ENCODE measurements at places on chromosomes 1 and 21. TPM values are rescaled to one million over a fixed set of nuclear protein-coding genes. Genes with fewer than 3 reads are reported as not detected.

DNA sequence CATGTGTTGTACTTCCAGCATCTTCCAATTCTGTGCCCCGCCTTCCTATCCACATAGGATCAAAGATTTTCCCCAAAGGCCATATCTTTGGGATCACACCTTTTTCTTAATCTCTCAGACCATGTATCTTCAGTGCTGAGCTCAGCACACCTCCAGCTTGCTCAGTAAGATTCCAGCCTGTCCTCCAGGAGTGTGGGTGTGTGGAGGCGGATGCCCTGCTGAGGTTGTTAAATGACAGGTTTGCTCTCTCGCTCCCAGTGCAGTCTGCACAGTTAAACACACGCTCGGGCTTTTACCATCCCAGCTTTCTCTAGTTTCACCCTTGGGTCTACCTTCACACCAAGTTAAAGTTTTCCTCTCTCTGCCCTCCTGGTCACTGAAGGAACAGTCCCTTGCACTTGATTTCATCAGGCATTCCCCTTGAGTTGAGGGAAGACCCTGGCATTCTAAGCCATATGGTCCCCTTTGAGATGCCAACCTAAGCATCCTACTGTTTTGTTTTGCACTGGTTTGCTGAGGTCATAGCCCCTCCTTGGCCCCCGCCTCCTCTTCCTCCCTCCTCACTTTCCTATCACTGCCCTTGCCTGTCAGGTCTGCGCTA, 13.7 kb downstream of the MYOG start:
- H3K4me3 ChIP-seq, result no peak overlapping the region
- no peak overlapping the region for H3K27ac ChIP-seq
- H3K27me3 ChIP-seq, result peaks cover 2% of the 10 kb centered on the region
- no peak for DNase-seq

DNA sequence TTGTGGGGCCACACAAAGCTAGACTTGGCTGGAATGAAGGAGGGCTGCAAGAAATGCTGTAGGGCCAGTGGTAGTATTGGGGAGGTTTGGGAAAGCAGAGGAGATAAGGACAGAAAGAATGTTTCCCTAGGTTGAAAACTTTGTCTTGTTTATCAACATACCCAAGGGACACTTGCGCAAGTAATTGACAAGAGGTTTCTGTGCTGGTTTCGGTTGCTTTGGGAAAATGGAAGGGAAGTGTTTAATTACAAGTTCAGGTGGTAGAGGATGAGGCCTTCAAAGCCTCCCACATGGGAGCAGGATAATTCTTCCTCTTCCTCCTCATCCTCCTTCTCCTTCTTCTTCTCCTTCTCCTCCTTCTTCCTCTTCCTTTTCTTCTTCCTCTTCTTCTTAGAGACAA, 182.1 kb upstream of the LMO4 start:
- H3K4me1 ChIP-seq, result peaks cover 8% of the 10 kb centered on the region
- peaks cover 3% of the 10 kb centered on the region for H3K27me3 ChIP-seq
- no peak overlapping the region for H3K4me3 ChIP-seq

DNA sequence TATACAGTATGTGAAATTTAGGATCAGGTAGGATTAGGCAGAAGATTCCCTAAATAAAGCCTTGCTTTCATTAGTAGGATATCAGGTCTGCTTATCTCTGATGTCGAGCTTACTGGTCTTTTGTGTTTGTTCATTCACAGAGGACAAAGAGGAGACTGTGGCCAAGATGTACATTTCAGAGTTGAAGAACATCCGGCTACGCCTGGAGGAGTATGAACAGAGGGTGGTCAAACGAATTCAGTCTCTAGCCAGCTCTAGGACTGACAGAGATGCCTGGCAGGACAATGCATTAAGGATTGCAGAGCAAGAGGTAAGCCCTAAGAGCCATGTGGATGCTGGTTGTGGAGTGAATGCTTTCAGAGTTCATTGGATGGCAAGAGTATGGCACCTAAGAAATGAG, 106.2 kb downstream of the MACF1 start:
- H3K27ac ChIP-seq, result no peak overlapping the region
- no peaks in the 10 kb centered on the region for H3K4me1 ChIP-seq
- H3K36me3 ChIP-seq, result peaks cover 75% of the 10 kb centered on the region
- no peaks in the 10 kb centered on the region for H3K27me3 ChIP-seq
- H3K4me3 ChIP-seq, result no peak overlapping the region

DNA sequence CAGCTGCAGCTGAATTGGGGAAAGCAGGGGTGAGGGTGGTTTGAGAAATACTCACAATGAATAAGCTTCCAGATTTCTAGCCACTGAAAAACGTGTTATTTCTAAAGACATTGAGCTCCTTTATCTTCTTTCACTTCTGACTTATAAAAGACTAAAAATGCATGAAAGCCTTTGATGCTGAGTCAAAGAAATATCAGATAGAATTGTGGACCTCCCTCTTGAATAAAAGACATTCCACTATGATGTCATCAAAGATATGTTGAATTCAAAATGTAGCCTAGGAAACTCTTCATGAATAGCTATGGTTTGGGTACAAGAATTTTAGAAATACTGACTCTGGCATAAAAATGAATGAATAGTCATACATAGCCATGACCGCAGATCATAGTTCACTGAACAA, 44.7 kb upstream of the COL24A1 start:
- H3K4me1 ChIP-seq, result no peaks in the 10 kb centered on the region
- H3K27me3 ChIP-seq, result no peaks in the 10 kb centered on the region
- H3K36me3 ChIP-seq, result no peaks in the 10 kb centered on the region
- no peak for DNase-seq
- no peak overlapping the region for H3K27ac ChIP-seq

DNA sequence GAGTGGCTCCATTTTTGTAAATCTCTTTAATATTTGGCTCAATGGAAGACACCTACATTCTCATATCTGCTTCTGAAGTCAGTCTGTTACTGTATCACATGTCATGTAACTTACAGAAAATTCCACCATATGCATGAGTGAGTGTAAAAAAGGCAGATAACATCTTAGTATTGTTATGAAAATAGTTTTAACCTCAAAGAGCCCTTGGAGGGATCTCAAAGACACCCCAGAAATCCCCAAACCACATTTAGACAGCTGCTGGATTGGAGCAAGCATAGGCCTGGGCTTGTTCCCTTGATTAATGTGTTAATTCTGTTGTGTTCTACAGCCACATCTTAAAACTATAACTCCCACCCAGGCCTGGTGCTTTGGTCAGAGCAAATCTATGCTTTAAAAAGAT, 16.9 kb downstream of the MACO1 start:
- no peaks in the 10 kb centered on the region for H3K27me3 ChIP-seq
- DNase-seq, result no peak
- no peak overlapping the region for H3K27ac ChIP-seq
- no peaks in the 10 kb centered on the region for H3K4me1 ChIP-seq
- H3K4me3 ChIP-seq, result no peak overlapping the region

GRCh38 chr1:152039461-152039860, 2.7 kb upstream of the S100A11 start:
- no peak overlapping the region for H3K4me3 ChIP-seq
- H3K36me3 ChIP-seq, result no peaks in the 10 kb centered on the region
- H3K4me1 ChIP-seq, result peaks cover 23% of the 10 kb centered on the region
- no peak for DNase-seq
- H3K27me3 ChIP-seq, result no peaks in the 10 kb centered on the region

DNA sequence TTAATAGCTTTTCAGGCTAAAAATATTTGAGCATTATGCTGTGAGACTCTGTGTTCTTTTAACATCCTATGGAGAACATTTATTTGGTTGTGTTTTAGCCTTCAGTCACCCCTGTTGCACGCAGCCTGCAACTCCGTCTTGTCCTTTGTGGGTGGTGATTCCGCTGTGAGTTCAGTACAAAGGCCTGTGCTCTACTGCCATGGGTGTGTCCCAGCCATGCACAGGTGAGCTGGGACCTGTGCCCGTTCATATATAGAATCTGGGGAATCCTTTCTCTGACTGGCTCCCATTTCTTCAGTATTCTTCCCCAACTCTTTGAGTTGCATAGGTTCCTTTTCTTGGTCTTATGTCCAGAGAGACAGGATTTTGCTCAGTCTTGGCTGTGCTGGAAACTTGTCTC, 61.4 kb downstream of the ACTL8 start:
- DNase-seq, result no peak
- no peak overlapping the region for H3K4me3 ChIP-seq
- no peak overlapping the region for H3K27ac ChIP-seq
- H3K27me3 ChIP-seq, result no peaks in the 10 kb centered on the region

DNA sequence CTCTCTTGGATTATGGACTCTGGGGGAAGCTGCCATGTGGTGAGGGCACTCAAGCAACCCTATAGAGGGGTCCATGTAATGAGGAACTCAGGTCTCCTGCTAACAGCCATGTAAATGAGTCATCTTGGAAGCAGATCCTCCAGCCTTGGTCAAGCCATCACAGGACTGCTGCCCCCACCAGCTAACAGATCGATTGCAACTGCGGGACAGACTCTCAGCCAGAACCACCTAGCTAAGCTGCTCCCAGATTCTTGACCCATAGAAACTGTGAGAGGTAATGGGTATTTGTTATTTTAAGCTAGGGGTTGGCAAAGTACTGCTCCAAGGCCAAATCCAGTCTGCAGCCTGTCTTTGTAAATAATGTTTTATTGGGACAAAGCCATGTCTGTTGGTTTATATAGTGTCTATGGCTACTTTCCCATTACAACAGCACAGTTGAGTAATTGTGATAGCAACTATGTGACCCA, 27.6 kb upstream of the MAP3K7CL start:
- H3K27me3 ChIP-seq, result no peaks in the 10 kb centered on the region
- no peaks in the 10 kb centered on the region for H3K36me3 ChIP-seq
- H3K4me1 ChIP-seq, result no peaks in the 10 kb centered on the region
- DNase-seq, result no peak

- no peak overlapping the region for H3K27ac ChIP-seq
- no peak for DNase-seq
- no peaks in the 10 kb centered on the region for H3K4me1 ChIP-seq
- no peak overlapping the region for H3K4me3 ChIP-seq
- no peaks in the 10 kb centered on the region for H3K27me3 ChIP-seq
Measured at GRCh38 chr1:61682891-61683290, 42.0 kb downstream of the TM2D1 start.

DNA sequence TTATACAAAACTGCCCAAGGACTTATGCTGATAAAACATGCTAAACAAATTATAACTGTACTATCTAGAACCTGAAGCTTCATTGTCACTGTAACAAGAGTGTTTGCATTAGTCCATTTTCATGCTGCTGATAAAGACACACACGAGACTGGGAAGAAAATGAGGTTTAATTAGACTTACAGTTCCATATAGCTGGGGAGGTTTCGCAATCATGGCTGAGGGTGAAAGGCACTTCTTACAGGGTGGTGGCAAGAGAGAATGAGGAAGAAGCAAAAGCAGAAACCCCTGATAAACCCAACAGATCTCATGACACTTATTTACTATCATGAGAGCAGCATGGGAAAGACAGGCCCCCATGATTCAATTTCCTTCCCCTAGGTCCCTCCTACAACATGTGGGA, 100.4 kb downstream of the SPATA6 start:
- DNase-seq, result no peak
- no peak overlapping the region for H3K4me3 ChIP-seq
- no peaks in the 10 kb centered on the region for H3K27me3 ChIP-seq
- no peak overlapping the region for H3K27ac ChIP-seq
- no peaks in the 10 kb centered on the region for H3K36me3 ChIP-seq
- H3K4me1 ChIP-seq, result no peaks in the 10 kb centered on the region

DNA sequence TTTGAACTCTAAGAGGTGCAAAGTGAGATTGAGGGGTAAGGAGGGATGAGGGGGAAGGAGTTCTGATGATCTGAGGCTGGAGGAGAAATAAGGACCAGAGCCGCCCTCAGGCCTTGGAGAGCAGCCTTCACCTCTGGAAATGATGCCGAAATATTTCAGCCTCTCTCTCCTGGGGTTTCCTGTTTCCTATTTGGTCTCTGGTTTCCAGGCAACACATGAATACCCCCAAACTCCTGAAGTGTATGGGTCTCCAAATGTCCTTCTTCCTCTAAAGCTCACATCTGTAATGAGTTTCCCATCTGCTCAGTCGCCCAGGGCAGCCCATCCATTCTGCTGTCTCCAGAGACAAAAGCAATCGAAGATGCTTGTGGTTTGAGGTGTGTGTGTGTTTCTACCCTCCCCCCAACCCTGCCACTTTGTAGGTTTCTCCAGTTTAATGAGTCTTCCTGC, 52.0 kb upstream of the FAM20B start:
- H3K36me3 ChIP-seq, result no peaks in the 10 kb centered on the region
- H3K4me1 ChIP-seq, result peaks cover 6% of the 10 kb centered on the region
- DNase-seq, result no peak
- H3K27me3 ChIP-seq, result no peaks in the 10 kb centered on the region
- H3K4me3 ChIP-seq, result no peak overlapping the region

DNA sequence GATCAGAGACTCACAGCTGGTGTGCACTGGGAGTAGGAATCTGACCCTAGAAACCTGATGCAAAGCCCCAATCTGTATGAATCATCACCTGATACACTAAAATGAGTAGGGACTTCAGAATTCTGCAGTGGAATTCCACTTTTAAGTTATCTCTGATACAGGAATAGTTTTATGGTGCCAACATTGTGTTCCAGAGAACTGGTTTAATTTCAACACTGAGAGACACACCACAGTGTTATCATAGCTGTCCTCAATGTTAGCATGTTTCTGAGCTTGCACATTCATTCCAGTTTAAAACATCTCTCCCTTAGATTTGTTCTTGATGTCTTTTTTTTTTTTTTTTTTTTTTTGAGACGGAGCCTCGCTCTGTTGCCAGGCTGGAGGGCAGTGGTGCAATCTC, 7.1 kb downstream of the UTS2 start:
- H3K4me3 ChIP-seq, result no peak overlapping the region
- peaks cover 13% of the 10 kb centered on the region for H3K4me1 ChIP-seq
- no peak for DNase-seq

DNA sequence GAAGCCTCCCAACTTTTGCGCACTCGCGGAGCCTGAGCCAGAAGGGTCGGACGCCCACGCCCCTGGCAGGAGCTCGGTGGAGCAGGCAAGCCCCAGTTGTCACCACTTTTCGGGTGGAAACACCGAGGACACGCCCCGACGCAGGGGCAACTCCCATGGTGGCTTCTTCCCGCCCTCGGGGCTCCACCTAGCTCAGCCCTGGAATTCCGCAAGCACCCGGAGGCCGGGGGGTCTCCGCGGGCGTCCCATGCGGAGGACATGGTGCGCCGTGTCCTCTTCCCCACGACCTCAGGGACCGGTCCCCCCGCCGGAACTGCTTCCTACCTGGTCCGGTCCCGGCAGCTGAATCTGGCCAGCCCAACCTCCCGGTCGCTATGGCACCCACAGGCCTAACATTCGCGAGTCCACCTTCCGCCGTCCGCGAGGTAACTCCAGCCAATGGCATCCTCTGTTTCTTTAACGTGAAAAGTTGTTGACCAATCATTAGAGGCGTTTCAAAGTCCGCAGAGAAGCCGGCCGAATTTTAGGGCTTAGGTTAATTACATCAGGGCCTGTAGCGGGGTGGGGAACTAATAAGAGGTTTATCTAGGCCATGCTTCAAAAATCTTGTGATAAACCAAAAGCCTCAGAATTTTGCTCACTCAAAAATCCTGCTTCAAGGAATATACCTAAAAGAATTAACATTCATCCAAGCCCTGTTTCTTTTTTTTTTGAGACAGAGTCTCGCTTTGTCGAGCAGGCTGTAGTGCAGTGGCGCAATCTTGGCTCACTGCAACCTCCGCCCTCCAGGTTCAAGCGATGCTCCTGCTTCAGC, at the start of gene STPG1:
Gene STPG1, minus strand, starts transcription at position 433 of the 814 bp plus-strand sequence. CDS start 12,394 bp downstream, outside the sequence.
- H3K4me1 ChIP-seq, result peaks cover 32% of the 10 kb centered on the region
- no peaks in the 10 kb centered on the region for H3K27me3 ChIP-seq
- H3K4me3 ChIP-seq, result peak within 1 kb of the TSS; percentile 84
- H3K27ac ChIP-seq, result peak within 1 kb of the TSS; percentile 49
- no peaks in the 10 kb centered on the region for H3K36me3 ChIP-seq

TPTE gene
- total RNA-seq, result not detected

CLEC20A gene
- not detected for total RNA-seq

TFAP2E gene
- 6.6 TPM for total RNA-seq

UBXN10 gene
- 2.5 TPM for total RNA-seq

ARTN gene
- total RNA-seq, result 1.4 TPM
